ENCODE measurements at places on chromosomes 3 and 15.

- no peak for DNase-seq
These were observed 216.7 kb upstream of the CFAP20DC start for GRCh38 chr3:59266551-59266950.

DNA sequence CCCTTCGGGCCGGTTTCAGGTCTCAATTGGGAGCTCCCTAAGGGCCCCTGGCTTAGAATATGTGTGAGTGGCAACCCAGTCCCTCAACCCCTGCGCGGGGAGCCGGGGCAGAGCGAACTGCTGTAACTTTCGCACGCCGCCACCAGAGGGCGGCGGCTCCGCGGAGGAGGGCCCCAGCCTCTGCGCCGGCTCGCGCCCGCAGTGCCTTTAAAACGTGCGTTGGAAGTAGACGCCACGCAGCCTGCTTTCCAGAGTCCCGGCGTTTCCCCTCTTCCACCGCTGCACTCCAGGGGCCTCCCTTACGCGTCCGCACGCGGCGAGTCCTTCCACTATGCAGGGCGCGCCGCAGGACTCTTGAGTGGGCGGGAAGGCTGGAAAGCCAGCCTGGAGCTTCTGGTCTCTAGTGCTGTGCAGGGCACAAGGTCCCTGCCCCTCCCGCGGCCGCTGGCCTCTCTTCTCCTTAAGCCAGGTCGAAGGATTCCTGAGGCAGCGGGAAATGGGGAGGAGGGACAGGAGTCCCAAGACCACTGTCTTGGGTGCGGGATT, 23.7 kb upstream of the RNU6-1 start:
- DNase-seq: peak; percentile 68

DNA sequence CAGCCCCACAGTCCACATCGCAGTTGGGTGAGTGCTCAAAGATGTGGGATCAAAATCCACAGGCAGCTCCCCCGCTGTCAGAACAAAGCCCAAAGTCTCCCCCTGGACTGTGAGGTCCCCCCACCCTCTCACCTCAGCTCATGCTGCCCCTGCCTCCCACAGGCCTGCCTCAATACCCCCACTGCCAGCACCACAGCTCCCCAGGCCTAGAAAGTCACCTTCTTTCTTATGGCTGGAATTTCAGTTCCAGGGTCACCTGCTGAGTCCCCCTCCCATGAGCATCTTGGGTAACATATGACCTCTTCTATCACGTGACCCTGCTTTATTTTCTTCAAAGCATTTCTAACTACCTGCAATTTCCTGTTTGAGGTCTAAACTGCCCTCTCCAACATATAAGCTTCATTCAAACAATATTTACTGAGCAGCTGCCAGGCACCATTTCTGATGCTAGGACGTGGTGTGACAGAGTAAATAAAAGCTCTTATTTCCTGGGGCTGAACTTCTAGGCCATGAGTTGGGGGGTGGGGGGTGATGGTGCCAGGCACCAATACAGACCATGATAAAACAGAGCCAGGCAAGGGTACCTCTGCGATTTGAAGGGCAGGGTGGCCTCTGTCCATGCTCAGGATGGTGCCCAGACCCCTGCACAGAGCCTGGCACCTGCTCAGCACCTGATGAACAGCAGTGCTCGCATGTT, 2.4 kb upstream of the TMEM89 start:
- no peak for DNase-seq

GRCh38 chr3:59850417-59850816, 800.6 kb upstream of the CFAP20DC start:
- DNase-seq: no peak

DNA sequence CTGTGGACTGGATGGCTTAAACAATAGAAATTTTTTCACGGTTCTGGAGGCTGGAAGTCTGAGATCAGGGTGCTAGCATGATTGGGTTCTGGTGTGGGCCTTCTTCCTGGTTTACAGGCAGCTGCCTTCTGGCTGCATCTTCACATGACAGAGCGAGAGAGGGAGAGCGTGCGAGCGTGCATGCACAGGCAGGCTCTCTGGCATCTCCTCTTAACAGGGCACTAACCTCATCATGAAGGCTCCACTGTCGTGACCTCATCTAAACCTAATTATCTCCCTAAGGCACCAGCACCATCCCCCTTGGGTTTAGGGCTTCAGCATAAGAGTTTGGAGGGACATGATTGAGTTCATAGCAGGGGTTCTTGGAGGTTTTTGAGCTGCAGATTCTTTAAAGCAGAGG, 292.0 kb upstream of the C2CD4B start:
- no peak for DNase-seq

DNA sequence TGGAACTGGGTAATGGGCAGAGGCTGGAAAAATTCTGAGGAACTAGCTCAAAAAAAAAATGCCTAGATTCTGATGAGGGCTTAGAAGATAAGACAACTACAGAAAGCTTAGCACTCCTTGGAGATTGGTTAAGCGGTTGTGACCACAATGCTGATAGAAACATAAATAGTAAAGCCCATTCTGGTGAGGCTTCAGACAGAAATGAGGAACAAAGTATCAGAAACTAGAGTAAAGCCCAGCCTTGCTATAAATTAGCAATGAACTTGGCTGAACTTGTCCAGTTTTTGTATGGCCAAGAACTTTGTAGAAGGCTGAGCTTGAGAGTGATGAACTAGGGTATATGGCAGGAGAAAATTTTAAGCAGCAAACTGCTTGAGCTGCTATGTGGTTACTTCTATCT, 25.4 kb downstream of the GOLGB1 start:
- DNase-seq: no peak

DNA sequence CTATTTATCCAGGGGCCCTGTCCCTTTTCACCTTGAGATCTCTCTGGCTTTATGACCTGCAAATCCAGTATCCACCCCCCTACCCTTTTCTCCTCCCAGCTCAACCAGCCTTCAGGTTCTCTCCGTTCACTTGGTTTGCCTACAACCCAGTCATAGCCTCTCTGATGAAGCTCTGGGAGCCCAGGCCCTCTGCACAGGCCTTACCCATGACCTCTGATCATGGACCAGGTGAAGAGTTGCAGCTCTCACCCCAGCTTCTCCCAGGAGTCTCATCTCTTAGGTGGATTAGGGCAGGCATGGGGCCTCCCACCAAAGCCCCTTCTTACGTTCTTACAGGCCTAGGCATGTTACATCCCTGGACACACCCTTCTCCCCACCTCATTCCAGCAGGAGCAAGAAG, 59.8 kb downstream of the EXOG start:
- no peak for DNase-seq

DNA sequence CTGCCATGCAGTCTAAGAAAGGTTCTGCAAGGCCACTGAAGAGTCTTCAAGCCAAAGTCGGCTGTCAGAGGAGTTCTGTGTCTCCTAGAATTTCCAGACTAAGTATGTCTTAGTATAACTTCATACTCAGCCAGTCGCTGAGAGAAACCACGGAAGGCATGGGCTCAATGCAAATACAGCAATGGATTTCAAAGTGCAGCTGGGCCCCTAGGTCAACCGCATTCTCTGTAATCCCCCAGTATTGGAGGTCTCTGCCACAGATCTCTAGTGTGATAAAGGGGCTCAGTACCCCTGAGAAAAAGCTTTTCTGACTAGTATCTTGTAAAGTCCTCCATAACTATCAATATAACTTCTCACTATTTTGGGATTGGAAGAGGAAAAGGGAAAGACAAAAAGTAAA, 208.3 kb downstream of the VPS13C start:
- DNase-seq: no peak

DNA sequence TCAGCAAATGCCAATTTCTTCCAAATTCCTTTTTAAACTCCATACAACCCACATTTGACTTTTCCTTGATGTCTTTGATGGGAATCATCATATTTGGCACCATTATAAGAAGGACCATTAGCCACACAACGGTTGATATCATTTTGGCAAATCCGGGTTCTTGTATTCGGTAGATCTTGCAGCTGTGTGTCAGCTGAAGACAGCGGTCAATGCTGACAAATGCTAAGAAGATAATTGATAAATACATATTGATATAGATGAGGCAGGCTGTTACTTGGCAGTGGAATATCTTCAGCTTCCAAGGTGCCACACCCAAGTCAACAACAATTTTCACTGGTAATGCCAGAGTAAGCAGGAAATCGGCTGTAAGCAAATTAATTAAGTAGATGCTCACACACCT, 4.2 kb downstream of the GPR171 start:
- no peak for DNase-seq

DNA sequence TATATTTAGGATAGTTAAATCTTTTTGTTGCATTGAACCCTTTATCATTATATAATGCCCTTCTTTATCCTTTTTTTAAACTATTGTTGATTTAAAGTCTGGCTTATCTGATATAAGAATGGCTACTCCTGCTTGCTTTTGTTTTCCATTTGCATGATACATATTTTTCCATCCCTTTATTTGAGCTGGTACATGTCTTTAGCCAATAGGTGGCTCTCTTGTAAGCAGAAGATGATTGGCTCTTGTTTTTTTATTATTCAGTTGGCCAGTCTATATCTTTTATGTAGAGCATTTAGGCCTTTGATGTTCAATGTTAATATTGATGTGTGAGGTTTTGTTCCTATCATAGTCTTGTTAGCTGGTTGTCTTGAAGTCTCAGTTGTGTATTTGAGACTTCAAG, 99.5 kb upstream of the MCTP2 start:
- no peak for DNase-seq

GRCh38 chr3:15955968-15956367, 158.2 kb upstream of the ANKRD28 start:
- no peak for DNase-seq

GRCh38 chr3:114057011-114057347, 442 bp downstream of the QTRT2 start:
- DNase-seq: no peak

- DNase-seq: no peak
These were observed 19.5 kb downstream of the PTH1R start for GRCh38 chr3:46897031-46897430.

DNA sequence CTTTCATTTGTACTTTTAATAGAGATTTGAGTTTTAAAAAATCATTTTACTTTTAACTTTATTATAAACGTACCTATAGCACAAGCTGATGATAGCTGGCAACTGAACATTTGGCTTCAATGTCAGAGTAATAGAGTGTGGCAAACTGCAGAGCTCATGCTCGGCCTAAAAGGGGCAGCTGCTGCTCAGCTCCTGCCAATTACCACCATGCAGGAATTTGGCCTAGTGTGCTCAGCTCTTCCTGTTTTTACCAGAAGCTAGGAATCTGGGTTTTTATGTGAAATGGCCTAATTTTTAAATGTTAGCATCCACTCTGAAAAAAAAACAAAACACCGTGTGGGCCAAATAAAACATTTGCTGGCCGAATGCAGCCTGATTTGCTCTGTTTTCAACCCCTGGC, 1.8 kb downstream of the IFT122 start:
- peak; percentile 85 for DNase-seq

- no peak for DNase-seq
These were observed 74.1 kb downstream of the ZNF280D start for GRCh38 chr15:56659197-56659596.

DNA sequence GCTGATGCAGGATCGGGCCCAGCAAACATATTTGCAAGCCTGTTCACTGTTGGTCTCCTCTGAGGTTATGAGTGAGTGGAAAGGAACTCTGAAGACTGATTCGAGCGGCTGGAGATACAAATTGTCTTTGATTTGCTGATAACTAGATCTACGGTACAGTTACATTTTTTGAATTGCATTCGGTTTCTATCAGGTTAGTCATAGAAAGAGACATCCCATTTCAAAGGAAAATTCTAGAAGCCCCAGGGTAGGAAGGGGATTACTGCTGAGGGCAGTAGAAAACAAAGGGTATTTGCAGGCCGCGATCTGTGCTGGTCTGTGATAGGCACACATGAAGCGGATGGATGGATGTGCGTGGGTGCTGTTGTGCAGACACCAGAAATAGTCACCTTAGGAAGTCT, 228.4 kb downstream of the ITPR1 start:
- peak; percentile 88 for DNase-seq

DNA sequence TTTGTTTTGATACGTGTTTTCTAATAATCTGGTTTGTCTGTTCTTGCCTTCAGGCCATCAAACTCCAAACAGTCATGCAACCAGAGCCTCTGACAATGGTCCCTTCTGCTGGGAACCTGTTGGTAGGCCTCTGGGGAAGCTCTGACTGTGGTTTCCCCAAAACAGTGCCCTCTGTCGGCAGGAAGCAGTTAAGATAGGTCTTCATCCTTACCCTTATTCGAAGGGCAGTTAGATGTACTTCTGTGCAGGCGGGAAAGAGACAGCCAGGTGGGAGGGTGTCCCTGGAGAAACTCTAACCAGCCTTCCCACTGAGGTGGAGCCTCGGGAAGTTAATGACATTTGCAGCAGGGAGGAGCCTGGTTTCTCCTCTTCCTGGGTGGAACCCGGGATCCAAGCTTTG, 81.6 kb upstream of the CHMP2B start:
- peak; percentile 32 for DNase-seq

Data from AG10803 (cell line).